OCI-LY7 (cell line): ENCODE measurements at places on chromosomes 11 and 22.

DNA sequence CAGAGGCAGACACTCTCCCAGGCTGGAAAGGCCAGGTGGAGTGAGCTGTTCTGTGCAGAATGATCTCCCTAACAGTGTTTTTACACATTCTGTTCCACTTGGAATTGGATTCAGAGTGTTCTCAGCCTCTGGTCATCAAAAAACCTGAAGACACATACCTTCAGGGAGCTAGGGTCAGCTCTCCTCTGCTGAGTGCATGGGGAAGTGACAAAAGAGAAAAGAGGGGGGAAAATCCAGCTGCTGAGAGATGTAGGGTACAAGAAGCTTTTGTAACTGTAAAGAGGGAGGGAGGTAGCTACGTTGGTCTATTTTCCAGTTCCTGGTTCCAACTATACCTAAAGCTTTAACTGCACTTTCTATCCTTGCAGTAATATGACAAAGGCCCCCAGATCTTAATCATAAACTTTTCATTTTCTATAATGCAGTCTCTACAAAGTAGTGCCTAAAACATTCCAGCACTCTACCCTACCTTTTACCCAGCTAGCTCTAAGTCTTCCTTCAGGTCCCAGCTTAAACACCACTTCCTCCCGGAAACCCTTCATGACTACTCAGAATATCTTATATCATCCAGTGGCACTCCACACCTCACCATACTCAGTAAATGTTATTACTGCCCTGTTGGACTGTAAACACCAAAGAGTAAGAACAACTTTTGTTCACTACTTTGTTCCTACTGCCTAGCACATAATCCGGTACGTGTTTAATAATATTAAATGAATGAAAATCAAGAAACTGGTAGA lies 9.2 kb downstream of the MAPK1 start:
- no peak for DNase-seq

- DNase-seq: no peak
Observed at GRCh38 chr11:113188371-113188834, 126.0 kb upstream of the TTC12 start.

DNA sequence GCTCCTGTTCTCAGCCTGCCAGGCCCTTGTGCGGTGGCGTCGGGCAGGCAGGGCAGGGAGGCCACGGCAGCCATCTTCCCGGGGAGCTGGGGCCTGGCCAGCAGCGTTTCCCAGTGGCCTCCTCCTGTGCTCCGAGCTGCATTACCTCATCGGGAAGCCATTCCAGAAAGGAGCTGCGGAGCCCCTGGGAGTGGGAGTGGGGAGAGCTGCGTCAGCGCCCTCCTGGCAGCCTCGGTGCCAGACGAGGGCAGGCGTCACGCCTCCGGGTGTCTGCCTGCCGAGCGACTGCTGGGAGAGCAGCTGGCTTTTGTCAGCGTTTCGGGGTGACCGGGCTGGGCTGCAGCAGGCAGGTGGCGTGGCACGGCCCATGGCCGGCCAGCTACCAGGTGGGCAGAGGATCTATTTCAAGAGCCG lies 30.9 kb upstream of the WNT7B start:
- no peak for DNase-seq

DNA sequence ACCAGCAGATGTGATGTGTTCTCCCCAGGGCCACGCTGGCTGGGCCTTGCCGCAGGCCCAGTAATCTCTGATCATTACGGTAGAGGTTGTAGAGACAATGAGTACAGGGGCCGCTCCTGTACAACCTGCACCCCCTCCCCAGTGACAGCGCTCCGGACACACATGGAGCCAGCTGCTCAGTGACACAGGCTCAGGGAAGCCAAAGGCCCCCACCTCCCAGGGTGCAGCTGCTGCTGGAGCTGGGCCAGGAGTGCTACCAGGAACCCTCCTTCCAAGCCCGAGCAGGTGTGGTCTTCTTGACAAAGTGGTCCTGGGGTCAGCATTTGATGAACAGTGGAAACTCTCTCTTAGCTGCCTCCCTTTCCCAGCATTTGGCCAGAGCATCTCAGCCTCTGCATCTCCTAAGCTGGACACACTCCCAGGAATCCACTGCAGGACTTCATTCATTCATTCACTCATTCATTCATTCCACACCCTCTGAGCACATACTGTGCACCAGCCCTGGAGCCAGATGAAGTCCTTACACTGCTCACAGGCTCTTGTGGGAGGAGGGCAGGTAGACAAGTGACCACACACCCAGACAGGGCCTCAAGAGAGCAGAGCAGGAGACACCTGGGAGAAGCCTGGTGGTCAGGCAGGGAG lies 49.6 kb upstream of the MPEG1 start:
- no peak for DNase-seq

DNA sequence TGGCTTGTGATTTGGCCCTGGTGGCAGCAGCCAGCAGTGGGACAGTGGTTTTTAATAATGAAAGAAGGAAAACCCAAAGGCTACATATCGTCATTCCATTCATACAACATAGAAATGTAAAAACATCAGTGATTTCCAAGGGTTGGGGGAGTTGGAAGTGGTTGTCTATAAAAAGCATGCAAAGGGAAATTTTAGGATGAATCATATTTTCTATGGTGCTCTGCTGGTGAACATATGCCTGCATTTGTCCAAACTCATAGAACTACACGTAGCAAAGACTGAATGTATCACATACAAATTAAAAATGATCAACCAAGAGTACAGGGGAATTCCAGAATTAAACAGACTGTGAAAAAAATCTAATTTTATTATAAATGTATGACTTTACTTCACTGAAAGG lies 11.1 kb downstream of the OR5B3 start:
- no peak for DNase-seq

- DNase-seq: no peak
Observed at GRCh38 chr11:88420165-88420791, 82.7 kb upstream of the CTSC start.

DNA sequence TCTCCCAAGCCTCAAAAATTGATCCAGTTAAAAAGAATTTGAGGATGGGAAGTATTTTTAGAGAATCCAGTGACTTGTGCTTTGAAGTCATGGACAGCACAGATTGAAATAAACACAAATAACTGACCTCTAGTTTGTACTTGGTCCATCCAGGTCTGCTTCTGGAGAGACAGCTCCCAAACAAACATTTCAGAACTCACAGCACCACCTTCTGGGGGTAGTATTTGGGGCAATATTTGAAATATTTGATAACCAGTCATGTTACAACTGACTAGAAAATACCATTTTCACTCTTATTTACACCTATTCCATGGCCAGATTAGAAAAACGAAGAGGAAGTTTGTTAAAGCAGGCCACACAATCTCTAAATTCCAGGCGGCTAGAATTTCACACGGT lies 56.2 kb downstream of the CTSC start:
- DNase-seq: no peak

- no peak for DNase-seq
Observed at GRCh38 chr22:23692598-23693291, 1.9 kb downstream of the RGL4 start.

GRCh38 chr11:69699213-69699612 lies 4.6 kb downstream of the FGF19 start:
- DNase-seq: peak; percentile 68

DNA sequence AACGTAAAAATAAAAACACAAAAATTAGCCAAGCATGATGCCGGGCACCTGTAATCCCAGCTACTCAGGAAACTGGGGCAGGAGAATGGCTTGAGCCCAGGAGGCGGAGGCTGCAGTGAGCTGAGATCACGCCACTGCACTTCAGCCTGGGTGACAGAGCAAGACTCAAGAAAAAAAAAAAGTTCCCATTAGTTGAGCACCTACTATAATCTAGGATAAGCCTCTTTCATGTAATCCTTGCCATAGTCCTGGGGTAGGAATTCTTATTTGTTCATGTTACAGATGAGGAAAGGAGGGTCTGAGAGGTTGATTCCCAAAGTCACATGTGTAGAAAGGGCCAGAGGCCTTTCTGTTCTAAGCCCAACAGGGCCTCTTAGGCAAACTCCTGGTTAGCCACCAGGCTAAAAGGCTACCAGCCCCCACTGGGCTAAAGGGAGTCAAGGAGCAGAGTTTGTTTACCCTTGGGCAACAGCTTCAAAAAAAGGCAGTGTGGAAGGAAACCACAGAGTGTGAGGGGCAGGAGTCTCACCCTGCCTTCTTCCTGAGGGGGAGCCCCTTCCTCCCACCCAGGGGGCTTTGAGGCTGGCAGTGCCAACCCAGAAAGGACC lies 21.6 kb upstream of the CSNK1E start:
- DNase-seq: no peak

- DNase-seq: no peak
Observed at GRCh38 chr11:111347723-111348115, 31.4 kb downstream of the POU2AF1 start.

- DNase-seq: peak; percentile 97
Observed at GRCh38 chr11:449889-450808, at the start of gene PTDSS2. TSS of gene PTDSS2 (plus strand) at chr11:450279. CDS start at chr11:450456, 177 bp downstream.

DNA sequence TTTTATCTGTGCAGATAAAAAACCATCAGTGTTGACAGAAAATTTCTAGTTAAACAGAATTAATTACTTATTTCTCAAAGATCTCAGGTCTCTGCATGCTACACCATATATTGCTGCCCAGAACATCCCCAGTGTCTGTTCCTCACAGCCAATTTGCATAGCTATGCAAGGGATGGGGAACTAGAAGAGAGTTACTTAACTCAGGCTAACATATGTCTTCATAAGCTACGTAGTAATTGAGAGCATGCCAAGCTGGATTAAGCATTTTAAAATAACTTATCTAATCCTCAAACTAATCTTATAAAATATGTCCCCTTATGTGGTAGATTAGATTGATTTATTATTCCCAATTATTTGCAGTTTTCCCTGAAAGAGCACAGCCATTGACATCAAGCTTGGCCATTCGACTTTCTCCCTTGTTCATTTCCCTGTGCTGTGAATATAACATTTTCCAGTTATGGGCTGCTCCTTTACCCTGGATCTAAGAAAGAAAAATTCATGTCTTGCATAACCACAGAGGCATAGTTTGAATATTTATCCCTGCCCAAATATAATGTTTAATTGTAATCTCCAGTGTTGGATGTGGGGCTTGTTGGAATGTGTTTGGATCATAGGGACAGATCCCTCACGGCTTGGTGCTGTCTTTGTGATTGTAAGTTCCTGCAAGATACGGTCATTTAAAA lies 69.1 kb downstream of the C11orf87 start:
- DNase-seq: no peak

DNA sequence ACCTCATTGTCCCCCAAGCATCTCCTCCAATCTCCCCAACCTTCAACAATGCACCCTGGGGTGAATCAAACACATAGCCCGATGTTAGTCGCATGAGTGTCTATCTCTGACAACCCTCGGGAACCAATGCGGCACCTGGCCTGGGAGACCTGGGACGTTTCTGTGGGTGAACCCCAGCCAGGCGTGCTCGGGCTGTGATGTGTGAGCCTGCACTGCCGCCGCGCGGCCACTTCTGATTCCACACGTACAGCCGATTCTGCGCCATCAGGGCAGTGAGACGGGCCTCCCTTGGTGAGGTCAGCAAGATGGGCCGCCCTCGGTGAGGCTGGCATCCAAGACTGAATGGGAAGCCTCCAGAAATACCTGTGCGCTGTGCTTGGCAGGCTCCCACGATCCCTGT lies 5.2 kb upstream of the H19 start:
- no peak for DNase-seq

DNA sequence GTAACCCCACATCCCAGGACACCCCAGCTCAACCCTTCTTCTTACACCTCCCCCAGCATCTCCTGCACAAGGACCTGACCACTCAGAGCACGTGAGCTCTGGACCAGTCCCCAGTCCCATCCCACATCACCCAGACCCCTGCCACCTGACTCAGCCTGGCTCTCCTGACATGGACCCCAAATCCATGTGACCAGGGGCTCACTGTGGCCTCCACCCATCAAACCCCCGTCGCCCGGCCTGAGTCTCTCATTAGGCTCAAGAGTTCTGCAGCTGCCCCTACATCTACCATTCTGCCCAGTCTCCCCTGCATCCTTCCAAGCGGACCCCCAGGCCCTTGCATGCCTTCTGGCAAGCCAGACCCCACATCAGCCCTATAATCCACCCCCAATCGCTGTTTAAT lies 1.9 kb upstream of the LIF start:
- no peak for DNase-seq

GRCh38 chr11:117997823-117998579 lies 11.8 kb downstream of the IL10RA start:
- no peak for DNase-seq

DNA sequence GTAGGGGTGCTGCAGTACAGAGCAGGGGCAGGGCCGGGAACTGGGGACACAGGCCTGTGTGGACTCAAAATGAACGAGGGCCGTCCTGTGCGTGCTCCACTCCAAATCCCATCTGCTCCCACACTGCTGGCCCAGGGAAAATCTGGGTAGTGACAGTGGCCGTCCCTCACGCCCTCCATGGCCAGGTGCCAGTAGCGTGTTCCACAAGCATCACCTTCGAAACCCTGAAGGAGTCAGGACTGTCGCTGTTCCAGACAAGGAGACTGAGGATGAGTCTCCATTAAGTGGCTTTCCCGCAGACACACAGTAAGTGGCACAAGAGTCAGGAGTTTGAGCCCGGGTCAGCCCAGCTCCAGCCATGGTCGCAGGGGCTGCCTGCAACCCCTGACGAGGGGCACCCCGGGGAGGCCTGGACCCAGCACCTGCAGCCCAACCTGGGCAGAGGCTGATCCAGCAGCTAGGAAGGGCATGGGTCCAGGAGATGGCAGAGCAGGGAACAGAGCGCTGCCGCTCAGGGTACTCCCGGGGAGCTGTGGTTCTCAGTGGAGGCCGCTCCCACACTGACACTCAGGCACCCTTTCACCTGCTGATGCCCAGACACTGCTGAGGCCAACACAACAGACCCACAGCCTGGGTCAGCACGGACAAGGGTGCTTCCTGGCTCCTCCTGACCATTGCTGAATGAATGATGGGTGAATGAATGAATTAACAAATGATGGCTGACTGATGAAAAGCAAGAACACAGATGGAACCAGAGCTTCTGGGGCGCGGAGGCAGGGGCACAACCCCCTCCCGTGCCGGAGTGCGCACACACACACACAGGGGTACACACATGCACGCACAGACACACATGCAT lies 35.3 kb downstream of the IGF2 start:
- DNase-seq: no peak

GRCh38 chr11:27076121-27076589 lies 35.5 kb downstream of the BBOX1 start:
- DNase-seq: no peak

DNA sequence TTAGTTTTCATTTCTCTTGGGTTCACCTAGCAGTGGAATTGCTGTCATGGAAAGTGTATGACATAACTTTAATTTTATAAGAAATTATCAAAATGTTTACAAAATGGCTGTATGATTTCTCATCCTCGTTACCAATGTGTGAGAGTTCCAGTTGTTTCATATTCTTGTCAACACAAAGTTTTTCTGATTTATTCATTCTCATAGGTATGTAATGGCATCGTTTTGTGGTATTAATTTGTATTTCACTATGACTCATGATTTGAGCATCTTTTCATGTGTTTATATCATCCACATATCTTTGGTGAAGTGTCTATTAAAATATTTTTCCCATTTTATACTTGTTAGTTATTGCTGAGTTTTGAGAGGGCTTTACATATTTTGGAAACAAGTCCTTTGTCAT lies 5.5 kb downstream of the FAM111B start:
- DNase-seq: no peak
